Activated T-cell treated with anti-CD3 and anti-CD28 coated beads, Interleukin-2, amount 50 U/mL, for 24 hours (primary cell): ENCODE measurements at places on chromosomes 11 and 22.

DNA sequence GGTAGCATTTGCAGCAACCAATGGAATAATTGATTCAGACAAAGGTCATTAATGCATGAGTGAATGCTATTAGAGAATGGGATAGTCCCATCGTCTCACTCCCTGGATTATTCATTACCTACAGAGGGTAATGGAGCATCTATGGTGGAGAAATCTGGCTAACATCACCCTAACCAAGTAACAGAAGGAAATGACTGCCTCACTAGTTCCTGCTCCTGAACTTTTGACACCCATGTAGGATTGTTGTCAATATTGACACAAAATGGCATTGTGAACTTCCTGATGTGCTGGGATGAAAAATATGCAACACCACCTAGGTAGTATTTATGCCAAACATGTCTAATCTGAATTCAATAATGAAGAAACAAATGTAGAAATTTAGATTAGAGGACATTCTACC is 44.0 kb upstream of the KIRREL3 start:
- no peak for DNase-seq

GRCh38 chr22:43992331-43992821 is 31.7 kb upstream of the PARVB start:
- DNase-seq, result no peak

DNA sequence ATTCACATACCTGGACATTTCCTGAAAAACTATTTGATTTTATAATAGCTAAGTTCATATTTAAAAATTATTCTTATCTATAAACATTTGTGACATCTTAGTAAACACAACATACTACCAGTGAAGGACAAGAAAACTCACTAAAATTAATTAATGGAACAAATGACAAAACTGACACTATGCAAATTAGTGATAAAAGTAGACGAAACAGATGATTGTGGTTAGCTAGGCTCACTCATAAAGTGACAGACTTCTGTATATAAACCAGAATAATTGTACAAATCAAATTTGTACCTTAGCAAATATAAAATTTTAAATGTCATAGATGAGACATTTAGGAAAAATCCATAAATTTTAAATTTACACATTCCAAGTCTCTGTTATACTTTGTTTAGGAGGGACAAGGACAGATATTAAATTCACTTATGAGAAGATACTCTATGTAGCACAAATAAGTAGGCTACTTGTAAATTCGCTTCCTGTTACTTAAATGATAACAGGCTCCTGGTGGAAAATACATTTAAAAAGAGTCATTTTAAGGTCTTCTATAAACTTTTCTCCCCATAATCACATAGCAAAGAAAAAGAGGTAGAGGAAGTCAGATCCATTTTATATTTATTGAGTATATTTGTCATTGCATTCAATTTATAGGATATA is 81.2 kb downstream of the KIF18A start:
- no peak for DNase-seq

GRCh38 chr11:337711-338110 is 17.1 kb upstream of the IFITM3 start:
- DNase-seq, result peak; percentile 14

DNA sequence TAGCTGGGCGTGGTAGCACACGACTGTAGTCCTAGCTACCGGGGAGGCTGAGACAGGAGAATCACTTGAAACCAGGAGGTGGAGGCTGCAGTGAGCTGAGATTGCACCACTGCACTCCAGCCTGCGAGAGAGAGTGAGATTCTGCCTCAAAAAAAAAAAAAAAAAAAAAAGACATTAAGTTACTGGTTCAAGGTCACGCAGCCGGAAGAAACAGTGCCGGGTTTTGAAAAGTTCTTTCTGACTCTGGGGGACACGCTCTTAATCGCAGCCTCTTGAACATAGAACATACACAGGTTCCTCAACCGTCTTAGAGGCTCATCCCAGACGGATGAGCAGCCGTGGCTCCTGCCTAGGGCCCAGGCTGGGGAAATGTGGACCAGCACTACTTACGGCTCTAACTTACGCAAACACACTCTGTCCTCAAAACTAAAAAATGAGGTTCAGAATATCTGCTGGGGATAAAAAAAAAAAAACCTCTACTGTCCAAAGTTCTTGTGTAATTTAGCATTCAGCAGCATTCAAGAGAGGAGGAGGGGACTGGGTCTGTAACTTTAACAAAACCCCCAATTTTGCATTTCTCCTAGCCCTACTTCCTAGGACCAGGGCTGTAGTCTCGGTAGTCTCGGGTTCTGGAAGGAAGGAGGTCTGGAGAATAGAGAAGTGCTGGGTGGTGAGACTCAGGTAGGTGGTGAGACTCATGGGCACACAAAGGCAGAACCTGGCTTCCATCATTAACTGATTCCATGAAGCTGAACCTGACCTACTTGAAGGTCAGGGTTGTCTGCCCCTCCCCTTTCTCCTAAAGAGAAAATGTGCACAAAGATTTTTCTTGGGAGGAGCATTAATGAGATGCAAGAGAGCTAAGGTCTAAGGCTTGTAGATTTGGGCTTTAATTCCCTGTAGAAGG is 6.0 kb downstream of the SPTBN2 start:
- DNase-seq, result no peak

- DNase-seq, result no peak
Observed at GRCh38 chr11:113947994-113948393, 26.9 kb upstream of the HTR3A start.

GRCh38 chr11:122235615-122236014 is 119.6 kb upstream of the BLID start:
- no peak for DNase-seq

GRCh38 chr22:23622634-23623033 is 9.5 kb downstream of the DRICH1 start:
- no peak for DNase-seq

DNA sequence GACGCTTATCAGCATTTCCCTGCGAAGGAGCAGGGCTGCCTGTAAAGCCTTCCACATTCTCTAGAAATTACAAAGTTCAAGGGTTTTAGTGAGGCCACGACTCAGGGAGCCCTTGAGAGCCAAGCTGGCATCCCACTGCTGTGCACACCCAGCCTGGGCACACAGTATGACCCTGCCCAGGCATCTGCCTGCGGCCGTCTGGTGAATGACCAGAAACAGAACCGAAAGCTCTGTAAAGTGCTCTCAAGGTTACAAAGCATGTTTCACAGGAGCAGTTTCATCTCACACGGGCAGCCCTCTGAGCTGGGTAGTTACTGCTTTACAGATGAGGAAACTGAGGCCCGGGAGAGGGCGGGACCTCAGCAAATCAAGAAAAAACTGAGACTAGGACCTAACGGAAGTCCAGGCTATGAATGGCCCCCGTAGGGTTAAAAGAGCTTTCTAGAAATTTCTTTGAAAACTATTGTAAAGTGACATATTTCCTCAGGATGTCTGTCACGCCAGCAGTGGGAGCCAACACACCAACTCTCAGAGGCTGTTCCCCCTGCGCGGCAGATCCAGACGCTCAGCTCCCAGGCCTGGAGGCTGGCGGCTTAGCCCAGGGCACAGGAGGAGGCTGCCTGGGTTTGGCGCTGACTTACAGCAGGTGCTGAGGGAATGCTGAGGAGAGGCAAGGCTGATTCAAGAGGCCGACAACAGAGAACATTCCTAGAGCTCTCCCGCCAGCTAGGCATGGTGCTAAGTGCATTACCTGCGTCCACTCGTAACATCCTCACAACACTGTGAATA is 7.7 kb upstream of the TCF20 start:
- peak; percentile 24 for DNase-seq

GRCh38 chr11:26665036-26665435 is 56.8 kb downstream of the SLC5A12 start:
- no peak for DNase-seq
